ENCODE measurements at places on chromosomes 7 and 10.

DNA sequence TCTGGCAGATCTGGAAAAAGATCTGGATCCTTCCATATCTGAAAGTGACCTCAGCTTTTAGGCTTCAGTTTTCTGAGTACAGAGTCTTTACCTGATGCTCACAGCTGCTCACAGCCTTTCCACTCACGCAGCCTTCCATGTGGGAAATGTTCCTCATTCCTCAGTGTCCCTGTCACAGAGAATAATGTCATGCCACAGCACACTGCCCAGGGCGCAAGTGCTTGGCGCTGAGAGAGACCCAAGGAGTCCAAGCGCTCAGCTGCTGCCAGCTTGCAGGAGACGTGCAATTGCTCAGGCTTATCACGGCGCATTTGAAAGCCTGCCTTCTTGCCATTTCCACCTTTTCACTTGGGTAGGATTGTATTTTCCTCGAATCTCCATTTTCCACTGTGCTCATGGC, 271.9 kb upstream of the MKI67 start:
- DNase-seq, result no peak

- no peak for DNase-seq
Measured at GRCh38 chr7:93835702-93836101, 54.9 kb downstream of the TFPI2 start.

DNA sequence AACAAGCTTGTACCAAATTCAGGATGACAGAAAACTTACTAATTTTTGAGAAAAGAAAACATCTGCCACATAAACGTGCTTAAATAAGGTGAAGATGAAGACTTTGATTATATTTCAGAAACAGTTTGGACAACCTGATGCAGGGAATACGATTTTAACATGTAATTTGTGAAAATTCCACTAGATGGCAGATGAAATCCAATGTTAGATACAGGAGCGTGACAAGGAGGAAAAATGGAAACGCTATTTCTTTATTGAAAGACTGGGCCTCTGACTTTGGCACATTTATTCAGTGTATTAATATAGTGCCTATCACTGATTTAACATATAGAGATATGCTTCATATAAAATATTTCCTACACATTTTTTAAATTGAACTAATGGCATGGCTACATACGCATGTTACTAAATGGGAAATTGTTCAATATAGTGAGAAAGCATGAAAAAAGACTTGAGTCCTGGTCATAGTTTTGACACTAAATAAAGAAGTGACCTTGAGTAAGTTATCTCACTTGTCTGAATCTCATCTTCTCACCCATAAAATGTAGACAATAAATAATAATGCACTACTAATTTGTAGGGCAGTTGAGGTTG, 60.7 kb downstream of the CD36 start:
- no peak for DNase-seq

DNA sequence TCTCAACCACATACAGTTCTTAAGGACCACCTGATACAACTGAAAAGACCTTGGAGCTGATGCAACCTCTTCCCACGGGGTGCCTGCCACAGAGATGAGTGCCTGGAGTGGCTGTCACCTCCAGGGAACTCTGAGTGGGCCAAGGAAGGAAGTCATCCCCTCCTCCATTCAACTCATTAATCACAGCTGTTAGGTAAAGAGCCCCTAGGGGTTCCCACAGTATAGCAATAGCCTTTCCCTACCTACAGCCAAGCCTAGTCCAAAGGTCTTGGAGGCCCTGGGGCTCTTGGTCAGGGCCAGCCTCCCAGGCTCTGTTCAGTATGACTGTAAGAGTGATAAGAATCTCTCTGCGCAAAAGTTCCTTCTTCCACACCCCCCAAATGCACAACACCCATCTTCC, 70.4 kb upstream of the NFE2L3 start:
- no peak for DNase-seq

DNA sequence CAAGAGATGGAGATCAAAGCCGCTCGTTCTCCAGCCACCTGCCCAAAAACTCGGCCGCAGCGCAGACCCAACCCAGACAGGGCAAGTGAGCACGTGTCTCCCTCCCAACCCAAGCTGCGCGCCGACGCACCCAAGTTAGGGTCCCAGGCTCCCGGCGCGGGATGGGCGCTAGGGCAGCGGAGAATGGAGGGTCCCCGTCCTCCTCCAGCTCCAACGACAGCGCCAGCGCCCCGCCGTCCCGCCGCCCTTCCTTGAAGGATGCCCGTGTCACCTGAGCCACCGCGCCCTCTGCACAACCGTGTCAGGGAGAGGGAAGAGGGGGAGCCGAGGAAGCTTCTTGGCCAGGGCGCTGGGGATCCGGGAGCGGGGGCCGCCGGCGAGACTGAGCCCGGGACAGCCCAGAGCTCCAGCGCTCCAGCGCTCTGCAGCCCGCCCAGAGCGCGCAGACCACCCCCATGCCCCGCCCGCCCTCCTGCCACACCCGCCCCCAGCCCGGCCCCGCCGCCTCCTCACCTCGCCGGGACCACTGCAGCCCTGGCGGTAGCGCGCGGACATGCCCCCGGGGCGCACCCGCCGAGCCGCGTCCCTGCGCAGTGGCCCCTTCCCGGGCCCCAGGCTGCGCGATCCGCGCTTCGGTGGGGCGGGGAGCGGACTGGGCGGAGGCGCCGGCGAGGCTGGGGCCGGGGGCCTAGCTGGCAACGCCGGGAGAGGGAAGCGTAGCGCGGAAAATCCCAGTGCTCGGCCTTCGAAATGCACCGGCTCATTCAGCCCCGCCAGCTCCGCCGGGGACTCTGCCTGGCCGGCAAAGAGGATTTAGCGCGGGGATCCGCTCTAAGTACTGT, at the start of gene SLC16A12:
SLC16A12 (minus strand) TSS at position 424 of the 842 bp plus-strand sequence. CDS start 73,016 bp downstream, outside the sequence.
- no peak for DNase-seq

GRCh38 chr10:86661161-86662025, 6.9 kb upstream of the LDB3 start:
- DNase-seq, result no peak

DNA sequence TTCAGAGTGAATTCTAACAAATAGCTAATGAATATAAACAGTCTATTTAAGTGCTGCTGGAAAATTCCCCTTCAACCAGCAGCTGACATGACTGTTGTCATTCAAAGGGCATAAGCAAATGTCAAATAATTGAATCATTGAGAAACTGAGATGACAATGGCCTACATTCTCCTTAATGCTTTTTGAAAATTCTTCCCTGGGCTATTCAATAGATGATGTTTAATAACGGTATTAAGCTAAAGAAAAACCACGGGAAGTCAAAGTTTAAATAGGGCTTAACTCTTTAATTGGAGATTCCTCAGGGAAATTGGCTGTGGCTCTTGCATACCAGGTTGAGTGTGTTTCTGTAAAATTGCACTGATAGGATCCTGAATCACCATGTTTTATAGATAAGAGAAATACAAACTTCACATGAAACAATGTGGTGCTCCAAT, 77.0 kb downstream of the ARL4A start:
- no peak for DNase-seq

- DNase-seq, result no peak
Measured at GRCh38 chr7:51238981-51239495, 77.6 kb downstream of the COBL start.

DNA sequence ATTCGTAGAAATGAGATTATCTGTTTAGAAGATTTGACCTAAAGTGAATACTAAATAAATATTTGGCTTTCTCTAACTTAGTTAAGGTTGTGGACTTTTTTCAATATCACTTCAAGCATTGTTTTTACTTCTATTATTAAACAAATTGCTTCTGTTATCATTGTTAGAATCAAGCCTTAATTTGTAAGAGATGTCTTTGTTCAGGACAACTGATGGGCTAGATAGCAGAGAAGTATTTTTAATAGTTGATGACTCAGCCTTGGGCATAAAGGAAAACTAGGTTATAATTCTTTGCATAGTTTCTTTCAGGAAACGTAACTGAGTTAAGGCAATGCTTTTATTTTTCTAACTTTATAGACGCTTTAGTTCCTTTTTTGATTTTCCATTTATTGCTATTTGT, 128.8 kb upstream of the SMIM30 start:
- no peak for DNase-seq

DNA sequence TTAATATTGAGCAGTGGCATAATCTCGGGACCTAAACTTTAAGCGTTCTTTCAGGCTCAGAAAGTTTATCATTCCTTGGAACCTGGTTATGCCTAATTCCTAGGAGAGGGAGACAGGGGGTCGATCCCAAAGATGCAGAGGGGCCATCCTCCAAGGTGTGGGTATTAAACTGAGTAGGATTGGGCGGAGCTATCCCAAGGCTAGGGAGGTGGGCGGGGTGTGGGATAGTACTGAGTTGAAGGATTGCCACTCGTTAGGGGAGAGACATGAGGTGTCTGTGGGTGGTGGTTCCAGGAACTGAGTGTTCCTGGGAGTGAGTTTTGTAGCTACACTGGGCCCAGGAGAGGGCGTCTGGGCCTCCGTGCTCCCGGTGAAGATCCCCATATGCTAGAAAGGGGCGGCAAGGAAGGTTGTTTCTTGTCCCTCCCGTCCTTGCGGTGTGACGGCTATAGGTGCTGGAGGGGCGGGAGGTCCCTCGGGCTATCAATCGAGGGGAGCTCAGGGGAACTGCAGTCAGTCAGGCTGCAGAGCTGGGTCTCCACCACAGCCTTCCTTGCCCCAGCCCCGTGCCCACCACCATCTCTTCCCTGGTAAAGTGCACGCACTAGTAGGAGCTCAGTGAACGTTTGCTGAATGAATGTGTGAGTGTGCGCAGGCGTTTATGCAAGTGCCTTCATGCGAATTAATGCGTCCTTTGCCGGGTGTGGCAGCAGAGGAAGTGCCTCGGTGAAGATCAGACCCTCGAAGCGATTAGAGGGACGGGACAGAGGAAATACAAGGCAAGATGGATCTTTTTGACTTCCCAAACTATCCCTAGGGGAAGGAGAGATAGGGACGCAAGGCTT, 3.0 kb upstream of the HMX2 start:
- no peak for DNase-seq

- DNase-seq, result peak; percentile 23
Measured at GRCh38 chr7:151117565-151117964, 31.3 kb downstream of the AGAP3 start.

- DNase-seq, result no peak
Measured at GRCh38 chr7:35865287-35865686, 64.4 kb downstream of the SEPTIN7 start.

DNA sequence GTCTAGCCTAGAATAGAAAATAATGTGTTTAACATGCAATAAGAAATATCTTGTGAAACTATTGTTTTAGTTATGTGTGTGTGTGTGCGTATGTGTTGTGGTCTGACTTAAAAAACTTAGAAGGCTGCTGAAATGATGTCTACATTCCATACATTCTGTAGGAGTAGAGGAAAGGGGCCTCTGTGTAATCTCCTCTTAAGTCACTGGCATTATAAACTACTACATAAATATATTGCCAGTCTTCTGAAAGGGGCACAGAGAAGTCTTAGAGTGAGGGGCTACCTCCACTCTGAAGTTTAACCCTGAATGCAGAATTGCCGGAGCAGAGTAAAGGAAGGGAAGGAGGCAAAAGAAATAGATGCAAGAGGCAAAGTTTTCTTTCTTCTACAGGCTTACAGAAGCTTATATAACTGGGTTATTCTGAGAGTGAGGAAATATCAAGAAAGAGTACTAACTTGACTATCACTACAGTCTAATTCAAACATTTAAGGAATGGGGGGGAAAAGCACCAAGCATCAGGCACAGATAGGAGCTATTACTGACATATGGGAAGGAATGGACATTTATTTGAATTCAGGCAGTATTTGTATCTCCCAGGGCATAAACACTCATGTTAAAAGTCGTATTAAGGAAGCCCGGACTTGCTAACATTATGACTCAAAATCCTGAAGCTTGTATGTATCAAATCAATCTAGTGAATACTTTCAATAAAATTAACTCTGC, 75.7 kb downstream of the DNAJC1 start:
- DNase-seq, result no peak

- peak; percentile 46 for DNase-seq
Measured at GRCh38 chr7:36784991-36785940, 61.0 kb upstream of the AOAH start.

DNA sequence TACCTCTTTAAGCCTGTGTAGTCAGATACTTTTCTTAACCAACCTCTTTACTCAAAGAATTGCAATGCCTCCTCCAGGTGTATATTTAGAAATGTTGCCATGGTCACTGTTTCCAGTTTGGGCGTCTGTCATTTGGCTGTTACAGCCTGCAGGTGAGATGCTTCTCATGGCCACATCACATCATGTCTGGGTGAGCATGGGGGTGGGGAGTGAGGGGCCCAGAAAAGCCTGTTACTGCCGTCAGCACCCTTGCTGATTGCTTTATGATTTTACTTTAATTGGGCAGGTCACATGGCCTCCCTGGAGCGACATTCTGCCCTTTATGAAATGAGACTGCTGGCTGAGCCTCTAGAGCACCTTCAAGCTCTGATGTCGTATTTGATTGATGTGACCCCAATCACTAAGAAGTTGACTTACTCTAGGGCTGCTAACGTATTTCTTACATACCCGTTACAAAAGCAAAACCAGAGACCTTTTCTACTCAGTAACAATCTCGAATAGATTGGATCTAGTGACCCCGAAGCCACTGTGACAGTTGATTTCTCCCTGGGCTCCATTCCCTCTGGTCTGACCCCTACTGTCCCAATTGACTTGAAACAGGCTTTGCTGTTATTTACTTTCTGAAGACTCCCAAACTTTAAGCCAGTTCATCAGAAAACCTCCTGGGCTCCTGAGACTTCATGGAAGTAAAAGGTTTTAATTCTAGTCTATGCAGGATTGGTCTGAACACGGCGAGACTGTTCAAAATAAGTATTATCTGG, 60.7 kb downstream of the OTUD1 start:
- DNase-seq, result no peak

GRCh38 chr10:62924344-62924748, 108.2 kb upstream of the EGR2 start:
- no peak for DNase-seq

Measured in stimulated activated naive CD4-positive, alpha-beta T cell treated with Interleukin-2 at 50 U/mL for 16 hours (primary cell).